ENCODE measurements at places on chromosomes 5 and 9.

DNA sequence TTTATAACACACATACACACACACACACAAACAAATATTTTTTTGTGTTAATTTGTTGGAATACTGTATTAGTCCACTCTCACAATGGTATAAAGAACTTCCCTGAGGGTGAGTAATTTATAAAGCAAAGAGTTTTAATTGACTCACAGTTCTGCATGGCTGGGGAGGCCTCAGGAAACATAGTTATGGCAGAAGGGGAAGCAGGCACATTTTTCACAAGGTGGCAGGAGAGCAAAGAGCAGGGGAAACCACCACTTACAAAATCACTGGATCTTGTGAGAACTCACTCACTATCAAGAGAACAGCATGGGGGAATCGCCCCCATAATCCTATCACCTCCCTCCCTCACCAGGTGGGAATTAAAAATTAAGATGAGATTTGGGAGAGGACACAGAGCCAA is 205.4 kb upstream of the PTPRD start:
- DNase-seq, result no peak

DNA sequence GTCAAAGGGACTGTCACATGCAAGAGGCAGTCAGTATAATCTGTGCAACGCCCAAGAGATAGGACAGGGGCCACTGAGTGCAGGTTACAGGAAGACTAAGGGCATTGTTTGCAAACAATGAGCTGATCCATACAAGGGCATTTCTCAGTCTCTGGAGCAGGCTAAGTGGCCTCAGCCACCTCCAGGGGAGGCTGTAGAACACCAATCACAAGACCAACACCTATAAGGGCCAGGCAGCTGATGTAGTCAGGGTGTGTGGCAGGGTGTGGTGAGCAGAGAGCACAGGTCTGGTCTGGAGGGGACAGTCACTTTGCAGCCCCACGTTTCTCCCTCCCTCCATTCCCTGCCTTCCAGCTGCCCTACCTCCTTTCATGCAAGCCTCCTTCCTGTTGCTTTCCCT is 83.2 kb upstream of the ADRA1B start:
- DNase-seq, result no peak

- DNase-seq, result no peak
These were observed 49.0 kb downstream of the OLFM1 start for GRCh38 chr9:135136481-135136880.

DNA sequence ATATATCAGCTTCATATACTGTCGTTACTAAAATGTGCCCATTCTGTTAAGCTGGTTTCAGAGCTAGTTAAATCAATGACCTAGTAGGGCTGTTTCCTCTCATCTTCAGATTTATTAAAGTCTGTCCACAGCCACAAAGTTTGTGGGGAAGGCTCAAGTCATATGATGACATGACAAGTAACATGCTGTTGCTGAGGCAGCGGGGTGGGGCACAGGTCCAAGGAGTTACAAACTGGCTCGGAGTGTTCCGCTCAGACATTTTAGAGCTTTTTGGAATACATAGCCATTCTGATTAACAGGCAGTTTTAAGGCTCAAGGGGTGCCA is 2.7 kb upstream of the ANP32B start:
- DNase-seq, result peak; percentile 53

DNA sequence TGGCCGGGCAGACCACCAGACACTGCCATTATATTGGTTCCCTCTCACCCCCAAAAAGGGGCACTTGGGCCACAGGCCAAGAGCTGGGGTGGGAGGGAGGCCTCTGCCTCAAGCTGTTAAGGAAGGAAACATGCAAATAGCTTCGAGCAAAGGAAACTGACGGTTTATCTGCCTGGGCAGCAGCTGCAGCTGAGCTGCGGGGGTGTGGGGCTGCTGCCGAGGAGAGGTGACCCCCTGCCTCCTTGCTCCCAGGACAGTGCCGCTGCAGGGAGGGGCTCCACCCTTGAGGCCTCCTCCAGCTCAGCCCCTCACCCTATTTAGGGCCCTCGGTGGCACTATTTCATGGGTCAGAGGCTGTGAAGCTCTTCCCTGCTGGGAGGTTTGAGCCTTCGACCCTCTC is 789 bp downstream of the DOK3 start:
- no peak for DNase-seq

GRCh38 chr9:36161187-36161586 is 8.0 kb upstream of the CCIN start:
- no peak for DNase-seq

- DNase-seq, result no peak
These were observed 815.5 kb downstream of the TLE1 start for GRCh38 chr9:80873861-80874260.

GRCh38 chr9:82597241-82598203 is 465.4 kb downstream of the RASEF start:
- no peak for DNase-seq

- no peak for DNase-seq
These were observed 370.8 kb downstream of the TLE1 start for GRCh38 chr9:81318571-81318970.

- no peak for DNase-seq
These were observed 164.3 kb downstream of the AGTPBP1 start for GRCh38 chr9:85577353-85577952.

GRCh38 chr5:177303925-177304391 is 359 bp downstream of the PRELID1 start:
- no peak for DNase-seq

GRCh38 chr9:92332577-92333281 is 7.0 kb downstream of the CENPP start:
- DNase-seq, result no peak

GRCh38 chr5:112549127-112549526 is 130.1 kb upstream of the EPB41L4A start:
- no peak for DNase-seq

DNA sequence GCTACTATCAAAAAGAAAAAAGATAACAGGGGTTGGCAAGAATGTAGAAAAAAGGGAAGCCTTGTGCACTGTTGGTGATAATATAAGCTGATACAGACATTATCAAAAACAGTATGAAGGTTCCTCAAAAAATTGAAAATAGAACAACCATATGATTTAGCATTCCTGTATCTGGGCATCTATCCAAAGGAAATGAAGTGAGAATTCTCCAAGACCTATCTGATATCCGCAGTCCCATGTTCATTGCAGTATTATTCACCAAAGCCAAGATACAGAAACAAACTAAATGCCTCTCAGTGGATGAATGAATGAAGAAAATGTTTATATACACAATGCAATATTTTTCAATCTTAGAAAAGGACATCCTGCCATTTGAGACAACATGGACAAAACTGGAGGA is 1943.3 kb downstream of the MAT2B start:
- DNase-seq, result no peak

GRCh38 chr9:110936719-110937452 is 101.4 kb downstream of the LPAR1 start:
- DNase-seq, result no peak

DNA sequence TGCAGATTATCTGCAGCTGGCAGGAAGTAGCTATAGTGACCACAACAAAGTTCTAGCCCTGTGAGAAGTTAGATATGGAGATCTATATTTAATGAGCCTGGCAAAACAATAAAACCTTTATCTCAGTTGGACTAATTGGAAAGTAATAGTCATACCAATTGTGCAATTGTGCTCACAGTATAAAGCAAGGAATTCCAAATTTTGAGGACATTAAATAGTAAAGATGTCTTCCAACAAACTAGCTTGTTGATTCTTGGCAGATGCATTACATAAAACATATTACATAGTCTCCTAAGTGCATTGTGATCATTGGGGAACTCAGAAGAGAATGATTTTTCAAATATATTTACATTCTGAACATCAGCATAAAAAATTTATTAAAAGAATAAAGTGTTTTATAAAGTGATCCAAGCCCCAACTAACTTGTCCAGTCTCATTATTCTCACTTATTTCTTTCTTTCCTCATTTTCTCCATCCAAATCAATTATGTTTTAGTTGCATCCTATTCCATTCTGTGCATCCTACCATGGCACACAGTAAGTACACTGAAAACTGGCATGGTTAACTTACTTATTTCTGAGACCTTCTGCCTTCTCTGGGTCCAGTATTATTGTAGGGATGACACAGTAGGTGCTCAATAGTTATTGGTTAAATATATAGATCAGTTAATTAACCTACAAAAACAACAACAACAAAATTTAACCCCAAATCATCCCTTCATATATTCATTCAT is 977.2 kb upstream of the NUDT12 start:
- DNase-seq, result no peak

DNA sequence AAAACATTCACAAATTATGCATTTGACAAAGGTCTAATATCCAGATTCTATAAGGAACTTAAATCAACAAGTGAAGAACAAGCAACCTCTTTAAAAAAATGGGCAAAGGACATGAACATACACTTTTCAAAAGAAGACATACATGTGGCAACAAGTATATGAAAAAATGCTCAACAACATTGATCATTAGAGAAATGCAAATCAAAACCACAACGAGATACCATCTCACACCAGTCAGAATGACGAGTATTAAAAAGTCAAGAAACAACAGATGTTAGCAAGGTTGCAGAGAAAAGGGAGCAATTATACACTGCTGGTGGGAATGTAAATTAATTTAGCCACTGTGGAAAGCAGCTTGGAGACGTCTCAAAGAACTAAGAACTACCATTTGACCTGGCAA is 38.9 kb upstream of the TNFSF15 start:
- no peak for DNase-seq

DNA sequence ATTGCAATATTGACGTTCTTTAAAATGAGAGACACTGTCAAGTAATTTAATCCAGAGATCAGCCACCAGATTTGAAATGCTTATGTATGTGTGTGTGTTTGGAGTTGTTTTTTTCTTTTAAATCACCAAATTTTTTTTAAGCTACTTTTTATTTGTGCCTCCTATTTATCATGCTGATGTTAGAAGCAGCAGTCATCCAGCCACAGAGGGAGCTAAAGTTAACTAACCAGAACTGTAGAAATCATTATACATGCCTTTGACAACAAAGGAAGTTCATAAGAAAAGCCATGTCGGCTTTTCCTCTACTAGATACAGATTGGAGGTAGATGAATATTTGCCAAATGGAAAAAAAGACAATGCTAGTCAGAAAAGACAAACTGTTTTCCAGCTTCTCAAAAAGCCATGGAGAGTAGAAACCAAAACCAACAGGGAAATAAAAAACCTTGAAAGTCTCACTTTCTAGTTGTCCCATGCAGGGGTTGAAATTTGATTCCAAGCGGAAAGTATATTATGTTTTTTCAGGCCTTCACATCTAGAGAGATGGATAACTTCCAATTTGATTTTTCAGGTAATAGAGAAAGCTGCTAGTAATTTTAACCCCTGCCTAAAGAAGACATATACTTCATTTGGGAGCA is 4.5 kb downstream of the PURA start:
- DNase-seq, result peak; percentile 34

- DNase-seq, result no peak
These were observed 30.4 kb downstream of the CAMK4 start for GRCh38 chr5:111254613-111255012.

DNA sequence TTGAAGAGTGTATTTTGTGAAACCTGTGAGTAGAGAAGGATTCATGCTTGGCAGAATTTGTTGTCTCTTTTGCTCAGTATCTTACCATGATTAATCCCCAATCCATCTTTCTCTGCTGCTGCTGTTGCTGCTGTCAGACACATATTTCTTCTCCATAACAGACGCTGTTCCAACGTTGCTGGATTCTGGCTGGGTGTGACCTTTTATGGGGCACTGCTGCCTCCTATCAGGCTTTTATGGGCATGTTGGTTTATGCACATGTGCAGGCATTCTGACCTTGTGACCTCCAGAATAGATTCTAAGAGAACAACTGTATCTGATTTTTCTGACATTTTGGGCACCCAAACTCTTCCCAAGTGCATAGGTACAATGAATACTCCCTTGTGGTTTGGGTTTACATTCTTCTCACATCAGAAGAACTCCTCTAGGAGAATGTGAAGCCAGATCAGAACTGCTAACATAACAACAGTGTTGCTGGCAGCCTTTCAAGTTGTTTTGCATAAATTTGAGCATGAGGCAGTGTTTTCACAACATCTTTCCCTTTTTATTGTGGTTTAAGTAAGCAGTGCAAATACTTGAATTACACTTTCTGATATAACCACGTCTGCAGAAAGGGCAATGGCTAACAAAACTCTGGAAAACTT is 9.2 kb upstream of the ISL1 start:
- DNase-seq, result no peak

GRCh38 chr9:37029776-37030610 is 4.1 kb downstream of the PAX5 start:
- no peak for DNase-seq

DNA sequence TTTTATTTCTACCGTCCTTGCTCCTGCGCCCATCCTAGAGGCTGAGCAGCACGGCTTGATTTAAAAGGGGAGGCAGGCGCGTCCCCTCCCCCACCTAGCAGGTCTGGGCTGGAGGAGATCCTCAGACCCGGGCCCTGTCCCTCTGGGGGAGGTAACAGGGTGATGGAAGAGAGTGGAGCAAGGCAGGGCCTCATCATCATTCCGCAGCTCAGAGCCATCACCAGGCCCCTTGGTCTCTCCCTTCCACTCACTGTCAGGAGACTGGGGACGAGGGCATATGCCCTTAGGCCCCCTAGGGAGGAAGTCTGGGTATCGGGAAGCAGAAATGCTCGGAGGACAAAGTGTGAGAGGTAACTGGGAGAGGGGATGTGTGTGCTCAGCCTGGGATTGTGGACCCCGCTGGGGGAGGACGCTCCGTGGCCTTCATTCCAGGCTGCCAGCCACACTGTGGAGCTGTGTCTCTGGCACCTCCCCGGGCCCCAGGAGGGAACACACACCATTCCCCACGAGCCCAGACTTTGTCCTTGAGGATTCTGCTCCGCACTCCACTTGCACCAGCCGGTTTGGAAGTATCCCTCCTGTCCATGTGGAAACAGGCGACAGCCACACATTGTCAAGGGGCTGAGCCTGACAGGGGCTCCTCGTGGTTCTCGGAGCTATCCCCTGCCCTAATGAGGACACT is 761 bp downstream of the REEP2 start:
- DNase-seq, result no peak

GRCh38 chr9:71608825-71609447 is 159.4 kb downstream of the CEMIP2 start:
- DNase-seq, result no peak

DNA sequence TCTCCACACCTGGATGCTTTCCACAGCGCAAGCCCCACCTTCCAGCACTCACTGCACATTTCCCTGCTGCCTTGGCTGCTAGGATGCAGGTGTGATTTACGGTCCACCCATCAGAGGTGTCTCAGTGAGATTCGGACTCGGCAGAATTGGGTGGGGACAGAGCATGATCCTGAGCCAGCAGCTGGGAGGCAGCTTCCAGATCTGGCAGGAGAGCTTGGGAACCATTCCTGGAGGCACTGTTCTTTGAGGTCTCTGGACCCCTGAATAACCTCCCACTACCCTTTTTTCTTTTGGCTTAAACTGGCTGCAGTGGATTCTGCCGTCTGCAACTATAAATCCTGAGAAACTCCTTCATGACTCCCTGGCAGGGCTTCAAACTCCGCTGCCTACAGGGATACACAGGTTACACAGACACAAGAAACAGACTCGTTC is 99.6 kb upstream of the PHYKPL start:
- DNase-seq, result no peak

- peak; percentile 9 for DNase-seq
These were observed 91.1 kb downstream of the BRINP1 start for GRCh38 chr9:119278171-119278570.

GRCh38 chr5:133610489-133611356 is 1.6 kb downstream of the FSTL4 start:
- DNase-seq, result peak; percentile 69
